ENCODE measurements at places on chromosomes 3 and 15.
A peak's percentile ranks its signal among the peaks of the same experiment; 100 is the strongest.

DNA sequence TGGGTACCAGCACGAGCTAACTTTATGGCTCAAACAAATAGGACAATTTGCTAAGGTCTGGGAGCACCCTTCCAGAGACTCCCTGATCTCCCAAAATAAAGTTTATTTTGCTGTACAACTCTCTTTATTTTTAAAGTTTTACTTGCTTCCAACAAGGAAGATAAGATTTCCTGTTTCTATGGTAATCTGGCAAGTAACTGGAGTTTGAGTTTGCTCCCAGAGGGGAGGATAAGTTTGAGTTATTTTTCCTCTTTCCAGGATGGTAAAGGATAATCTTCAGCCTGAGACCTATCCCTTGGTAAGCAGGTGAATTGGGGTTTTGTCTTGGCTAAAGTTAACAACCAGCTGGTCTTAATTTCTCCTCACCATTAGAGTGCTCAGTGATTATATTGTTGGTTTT is 1019.4 kb upstream of the ALCAM start:
- no peak for DNase-seq

DNA sequence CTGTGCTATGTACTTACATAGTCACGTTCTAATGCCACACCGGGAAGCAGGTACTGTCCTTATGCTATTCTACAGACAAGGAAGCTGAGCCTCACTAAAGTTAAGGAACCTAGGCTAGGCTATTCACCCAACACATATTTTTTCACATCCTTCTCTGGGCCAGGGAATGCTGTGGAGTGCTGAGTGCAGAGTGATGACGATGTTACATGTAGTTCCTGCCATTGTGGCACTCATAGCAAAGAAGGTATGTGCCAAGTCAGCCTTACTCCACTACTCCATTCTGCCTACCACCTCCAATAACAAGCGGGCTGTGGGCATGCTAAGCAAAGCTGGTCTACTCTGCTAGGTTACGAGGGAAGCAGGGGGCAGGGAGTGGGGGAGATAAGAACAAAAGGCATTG is 69.8 kb upstream of the SLC25A26 start:
- DNase-seq = no peak

DNA sequence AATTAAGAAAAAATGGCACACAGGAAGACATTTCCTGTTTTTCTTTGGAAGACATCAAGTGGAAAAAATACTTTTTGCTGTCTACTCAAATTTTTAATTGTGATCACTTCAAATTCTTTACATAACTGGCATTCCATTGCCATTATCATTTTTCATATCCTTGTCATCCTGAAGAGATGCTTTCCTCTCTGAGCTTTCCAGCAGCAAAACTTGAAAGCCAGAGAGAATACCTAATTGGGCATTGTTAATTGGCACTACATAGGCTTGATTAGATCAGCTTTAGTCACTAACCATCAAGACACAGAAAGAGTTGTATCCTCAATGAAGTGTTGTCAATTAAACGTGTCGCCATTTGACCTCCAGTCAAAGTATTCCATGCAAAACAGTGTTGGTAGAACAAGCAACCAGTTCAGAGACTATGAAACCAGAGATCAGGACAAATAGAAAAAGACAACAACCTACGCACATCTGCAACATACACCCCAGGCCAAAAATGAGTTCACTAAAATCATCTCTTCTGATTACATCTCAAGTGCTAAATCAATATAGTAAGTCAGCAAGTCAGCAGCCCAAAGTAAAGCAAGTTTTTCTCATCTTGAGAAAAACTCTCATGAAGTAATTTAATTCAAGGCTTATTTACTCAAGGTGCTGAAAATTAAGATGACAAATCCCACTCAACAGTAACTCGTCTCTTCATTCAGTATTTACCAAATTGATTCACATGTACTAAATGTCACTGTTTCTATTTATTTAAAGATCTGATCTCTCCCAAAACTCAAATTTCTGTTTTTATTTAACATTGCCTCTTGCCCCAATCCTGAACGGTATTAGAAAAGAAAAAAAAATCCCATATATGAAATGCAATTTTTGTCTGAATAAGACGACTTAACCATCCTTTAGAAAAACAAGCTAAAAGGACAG is 123.0 kb downstream of the SUCLG2 start:
- no peak for DNase-seq

DNA sequence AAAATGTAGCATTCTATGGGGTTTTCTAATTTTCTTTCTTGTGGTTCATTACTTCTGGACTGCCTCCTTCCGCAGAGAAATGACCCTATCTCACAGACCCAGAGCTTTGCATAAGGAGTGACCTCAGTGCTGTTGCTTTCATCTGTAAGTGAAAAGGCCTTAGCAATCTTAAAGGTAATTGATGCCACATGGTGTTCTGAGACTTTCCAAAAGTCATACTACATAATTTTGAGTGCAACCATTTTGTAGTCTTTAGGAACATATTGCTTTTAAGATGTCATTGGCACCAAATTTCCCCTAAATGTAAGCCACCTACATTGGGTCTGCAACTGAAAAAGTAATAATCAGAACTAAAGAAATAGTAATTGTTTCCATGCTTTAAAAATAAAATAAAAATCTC is 9.2 kb upstream of the HHLA2 start:
- no peak for DNase-seq

DNA sequence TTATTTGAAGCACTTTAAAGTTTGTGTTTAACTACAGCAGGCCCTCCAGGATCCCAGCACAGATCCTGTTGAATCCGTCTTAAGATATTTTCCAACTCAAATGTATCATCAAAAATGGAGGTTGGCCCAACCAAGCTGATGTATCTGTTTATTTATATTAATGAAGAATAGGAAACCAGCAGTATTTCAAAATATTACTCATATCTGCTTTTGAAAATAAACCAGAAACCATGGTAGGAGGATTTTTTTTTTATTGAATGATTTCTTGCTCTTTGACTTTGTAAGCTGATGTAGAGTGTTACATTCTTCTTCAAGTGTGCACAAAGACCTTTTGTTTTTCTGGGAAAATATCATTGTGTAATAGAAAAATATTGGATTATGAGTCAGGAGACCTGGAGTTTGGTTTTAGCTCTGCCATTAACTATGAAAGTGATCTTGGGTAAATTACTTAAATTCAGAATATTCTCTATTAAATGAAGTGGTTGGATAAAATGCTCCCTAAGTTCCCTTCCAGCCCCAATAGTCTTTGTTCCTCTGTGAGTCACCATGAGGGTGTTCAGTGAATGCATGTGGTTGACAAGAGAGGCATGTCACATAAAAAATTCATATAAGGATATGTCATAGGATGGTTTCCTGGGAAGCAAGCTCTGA is 221.3 kb upstream of the GAP43 start:
- DNase-seq = no peak

DNA sequence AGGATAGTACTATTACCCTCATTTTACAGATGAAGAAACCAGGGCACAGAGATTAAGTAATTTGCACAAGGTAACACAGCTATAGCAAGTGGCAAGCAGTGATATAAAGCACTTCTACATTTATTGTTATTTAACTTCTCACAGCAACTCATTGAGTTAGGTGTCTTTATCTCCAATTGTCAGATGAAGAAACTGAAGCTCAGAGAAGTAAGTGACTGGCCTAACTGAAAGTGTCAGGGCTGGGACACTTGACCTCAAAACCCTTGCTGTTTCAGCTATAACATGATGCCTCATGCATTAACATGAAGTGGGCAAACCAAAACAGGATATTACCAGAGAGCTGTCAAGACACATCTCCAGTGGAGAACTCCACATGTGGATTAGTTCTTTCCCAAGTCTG is 65.8 kb upstream of the LEKR1 start:
- DNase-seq = no peak

DNA sequence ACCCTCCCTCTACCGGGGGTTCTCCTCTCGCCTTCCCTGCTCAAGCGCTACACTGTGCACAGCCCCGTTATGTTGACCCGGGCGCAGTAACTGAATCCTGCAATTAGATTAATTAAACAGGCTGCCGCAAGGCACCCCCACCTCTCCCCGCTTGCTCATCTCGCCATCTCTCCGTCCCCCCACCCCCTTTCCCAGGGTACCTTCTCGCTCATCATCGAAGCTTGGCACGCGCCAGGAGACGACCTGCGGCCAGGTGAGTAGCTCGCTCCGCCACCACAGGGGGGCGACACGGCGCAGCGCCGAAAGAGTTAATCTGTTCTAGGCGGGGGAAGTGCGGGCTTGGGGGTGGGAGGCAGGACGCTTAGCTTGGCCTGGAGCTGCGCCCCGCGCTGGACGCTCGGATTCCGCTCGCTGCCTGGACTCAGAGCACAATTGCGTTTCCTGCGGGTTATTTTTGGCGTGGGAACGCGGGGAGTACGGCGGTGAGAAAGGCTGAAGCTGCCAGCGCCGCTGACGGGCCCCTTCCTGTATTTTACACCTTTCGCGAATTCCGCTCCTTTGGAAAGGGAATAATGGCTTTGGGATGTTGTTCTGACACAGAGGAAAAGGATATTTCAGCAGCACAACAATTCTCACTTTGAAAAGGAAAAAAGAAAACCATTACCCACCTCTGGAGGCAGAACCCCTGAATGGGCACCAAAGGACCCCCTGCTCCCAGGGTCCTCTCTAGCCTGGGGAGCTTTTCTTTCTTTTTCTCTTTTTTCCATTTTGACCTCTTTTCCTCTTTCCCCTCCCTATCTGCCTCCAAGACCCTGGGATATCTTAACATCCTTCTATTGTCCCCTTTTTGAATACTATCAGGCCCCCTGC is 1.5 kb downstream of the DLL4 start:
- DNase-seq = peak; percentile 50

DNA sequence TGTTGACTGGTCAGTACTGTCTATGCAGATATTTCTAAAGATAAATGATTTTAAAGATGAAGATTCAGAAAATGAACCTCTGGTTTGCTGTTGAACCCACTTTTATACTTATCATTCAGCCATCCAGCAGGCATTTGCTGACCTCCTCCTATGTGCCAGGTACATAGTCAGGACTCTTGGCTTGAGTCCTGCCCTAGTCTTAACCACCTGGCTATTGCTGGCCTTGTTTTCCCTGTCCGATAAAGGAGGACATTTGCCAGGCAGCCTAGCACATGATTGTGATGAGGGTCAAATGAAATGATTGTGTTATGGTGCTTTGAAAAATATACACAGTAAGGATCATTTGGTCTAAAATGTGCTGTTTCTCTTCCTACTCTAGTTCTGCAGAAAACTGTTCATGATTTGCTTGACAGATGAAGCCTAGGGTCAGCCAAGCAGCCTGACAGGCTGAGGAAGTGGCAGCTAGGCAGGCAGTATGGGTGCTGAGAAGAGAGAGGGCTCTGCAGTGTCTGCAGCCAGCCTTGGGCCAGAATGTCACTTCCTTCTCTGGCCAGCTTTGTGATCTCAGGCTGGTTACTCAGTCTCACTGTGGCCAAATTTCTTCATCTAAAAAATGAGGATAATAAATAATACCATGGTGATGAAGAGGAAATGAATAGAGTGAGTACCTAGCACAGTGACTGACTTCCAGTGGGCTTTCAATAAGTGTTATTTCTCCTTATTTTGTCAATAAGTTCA is 13.8 kb downstream of the EXOSC7 start:
- no peak for DNase-seq

DNA sequence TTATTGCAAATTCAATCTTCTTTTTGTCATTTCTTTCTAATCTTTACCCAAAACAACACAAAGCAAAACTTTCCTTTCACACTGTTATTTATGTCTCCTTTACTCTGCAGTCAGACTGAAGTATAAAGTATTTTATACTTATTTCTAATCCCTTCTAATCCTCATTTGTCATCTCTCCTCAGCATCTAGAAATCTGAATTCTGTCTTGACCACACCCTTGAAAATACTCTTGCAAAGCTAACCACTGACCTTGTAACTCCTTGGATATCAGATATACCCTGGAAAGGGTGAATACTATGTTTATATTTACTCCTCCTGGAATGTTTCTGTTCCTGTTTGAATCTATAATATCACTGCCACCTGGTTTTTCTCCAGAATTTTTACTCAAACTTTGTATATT is 481.1 kb downstream of the ZNF385D start:
- DNase-seq = no peak

DNA sequence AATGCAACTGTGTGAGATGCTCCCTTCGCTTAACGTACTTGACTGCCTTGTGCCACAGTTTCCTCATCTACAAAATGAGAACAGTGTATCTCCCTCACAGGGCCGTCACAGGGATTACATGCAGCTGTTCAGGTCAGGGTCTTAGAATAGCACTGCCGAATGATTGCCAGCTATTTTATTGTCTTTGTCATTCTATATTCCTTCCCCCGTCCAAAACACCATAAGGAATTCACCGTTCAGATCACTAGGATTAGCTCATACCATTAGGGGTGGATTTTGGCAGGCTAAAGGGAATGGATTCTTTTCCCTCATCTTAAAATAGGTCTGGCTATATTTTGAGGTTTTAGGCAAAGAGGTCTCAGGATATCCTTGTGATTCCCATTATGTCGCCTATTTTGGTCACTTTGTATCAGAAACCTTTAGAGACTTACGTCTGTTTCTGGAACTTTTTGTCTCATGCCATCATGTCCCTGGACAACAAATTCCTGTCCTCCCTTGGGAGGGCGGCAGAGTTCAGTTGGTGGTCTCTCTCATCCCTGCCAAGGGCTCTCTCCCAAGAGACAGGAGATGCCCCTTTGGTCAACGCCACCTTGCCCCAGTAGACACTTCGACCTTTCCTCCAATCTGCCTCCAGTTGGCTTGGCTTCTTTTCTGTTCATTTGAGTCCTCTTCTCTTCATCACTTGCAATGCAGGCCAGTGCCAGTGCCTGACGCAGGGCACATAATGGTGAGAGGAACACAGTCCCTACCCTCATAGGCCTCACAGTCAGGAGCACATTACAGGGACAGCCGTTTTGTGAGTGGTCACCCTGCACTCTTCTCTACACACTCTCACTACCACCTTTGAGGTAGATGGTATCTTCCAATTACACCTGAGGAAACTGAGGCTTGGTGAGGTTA is 171.6 kb upstream of the BHLHE40 start:
- no peak for DNase-seq

- DNase-seq = no peak
Measured at GRCh38 chr15:68415501-68416157, 16.3 kb downstream of the ITGA11 start.

DNA sequence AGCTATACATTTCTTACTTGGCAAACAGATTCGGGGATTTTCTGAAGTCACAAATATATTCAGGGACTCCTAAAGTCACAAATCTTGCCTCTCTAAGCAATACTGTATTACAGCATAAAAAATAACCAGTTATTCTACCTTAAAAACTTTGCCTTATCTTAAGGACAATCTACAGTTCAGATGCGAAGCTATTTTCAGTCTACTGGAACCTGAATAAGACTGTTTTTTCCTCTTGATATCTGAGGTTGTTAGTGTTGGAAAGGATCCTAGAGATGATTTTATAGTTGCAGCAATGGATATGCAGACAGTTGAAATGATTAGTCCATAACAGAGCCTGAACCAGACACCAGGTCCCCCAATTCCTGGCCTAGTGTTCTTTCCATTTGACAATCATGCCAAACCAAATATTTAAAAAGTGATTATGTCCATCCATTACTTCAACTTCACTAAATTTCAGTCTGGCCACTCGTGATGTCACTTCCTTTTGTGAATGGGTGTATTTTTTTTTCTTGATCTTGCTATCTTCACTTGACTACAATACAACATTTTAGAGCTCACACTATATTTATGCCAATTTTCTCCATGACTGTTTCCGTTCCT is 1.8 kb downstream of the HDGFL3 start:
- DNase-seq = no peak
